Stimulated activated CD4-positive, alpha-beta T cell treated with anti-CD3 and anti-CD28 coated beads, Interleukin-15, amount 100 ng/mL, for 1 hour (primary cell): ENCODE measurements at places on chromosomes 11 and 22.

GRCh38 chr22:40414311-40414710, 43.9 kb downstream of the SGSM3 start:
- no peak for DNase-seq

GRCh38 chr11:127925475-127925874, 661.9 kb downstream of the ETS1 start:
- no peak for DNase-seq

- no peak for DNase-seq
Measured at GRCh38 chr11:67484847-67485311, 2.1 kb downstream of the AIP start.

DNA sequence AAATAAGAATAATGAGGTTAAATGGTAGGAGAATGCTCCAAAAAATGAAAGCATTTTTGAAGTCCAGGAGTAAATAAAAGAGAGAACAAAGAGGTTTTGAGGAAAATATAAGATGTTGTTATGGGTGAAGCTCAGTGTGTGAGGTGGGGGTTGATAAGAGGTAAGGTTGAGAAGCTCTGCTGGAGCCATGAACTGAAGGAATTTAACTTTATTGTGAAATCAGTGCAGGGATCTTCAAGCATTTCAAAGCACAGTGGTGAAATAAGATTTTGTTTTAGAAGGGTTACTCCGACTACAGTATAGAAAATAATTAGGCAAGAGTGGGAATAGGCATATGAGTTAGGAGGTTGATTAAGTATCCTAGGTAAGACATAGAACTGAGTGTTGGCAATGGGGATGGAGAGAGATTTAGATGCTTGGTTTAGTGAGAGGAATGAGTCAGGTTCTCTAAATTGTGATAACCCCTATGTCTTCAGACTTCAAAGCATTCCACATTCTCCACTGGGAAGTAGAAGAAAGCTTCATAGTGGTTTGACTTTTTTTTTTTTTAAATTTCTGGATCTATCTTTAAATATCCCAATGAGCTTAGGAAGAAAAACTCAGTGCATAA, 403.2 kb downstream of the AASDHPPT start:
- DNase-seq, result no peak

DNA sequence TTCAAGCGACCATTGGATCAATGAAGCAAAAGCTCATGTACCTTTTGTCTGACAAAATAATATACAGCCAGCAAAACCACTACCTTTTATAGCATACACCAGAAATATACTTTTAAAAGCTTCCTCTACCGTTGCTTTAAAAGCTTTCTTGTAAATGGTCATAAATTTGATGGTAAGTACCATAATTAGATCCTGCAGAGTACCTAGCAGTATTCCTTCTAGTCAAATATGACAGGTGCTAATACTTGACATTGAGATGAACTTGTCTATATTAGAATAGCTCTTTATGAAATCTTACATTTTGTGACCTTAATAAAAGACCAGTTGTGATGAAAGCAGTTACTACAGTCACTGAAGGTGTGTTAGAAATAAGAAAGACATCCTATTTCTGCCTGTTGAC, 340.5 kb upstream of the ANO3 start:
- no peak for DNase-seq

GRCh38 chr11:102457865-102458264, 5.3 kb upstream of the TMEM123 start:
- DNase-seq, result no peak

DNA sequence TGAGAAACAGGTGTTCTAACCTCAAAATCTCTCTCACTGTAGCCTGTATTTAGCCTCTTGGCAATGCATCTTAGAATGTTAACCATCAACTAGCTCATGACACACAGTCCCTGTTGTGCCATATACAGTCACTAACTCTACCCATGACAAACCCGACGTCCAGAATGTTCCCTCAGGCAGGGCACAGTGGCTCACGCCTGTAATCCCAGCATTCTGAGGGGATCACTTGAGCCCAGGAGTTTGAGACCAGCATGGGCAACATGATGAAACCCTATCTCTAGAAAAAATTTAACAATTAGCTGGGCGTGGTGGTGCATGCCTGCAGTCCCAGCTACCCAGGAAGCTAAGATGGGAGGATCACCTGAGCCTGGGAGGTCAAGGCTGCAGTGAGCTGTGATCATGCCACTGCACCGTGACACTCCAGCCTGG, 18.2 kb upstream of the CCDC34 start:
- no peak for DNase-seq

GRCh38 chr22:38740754-38741153, 15.0 kb downstream of the SUN2 start:
- DNase-seq, result no peak

DNA sequence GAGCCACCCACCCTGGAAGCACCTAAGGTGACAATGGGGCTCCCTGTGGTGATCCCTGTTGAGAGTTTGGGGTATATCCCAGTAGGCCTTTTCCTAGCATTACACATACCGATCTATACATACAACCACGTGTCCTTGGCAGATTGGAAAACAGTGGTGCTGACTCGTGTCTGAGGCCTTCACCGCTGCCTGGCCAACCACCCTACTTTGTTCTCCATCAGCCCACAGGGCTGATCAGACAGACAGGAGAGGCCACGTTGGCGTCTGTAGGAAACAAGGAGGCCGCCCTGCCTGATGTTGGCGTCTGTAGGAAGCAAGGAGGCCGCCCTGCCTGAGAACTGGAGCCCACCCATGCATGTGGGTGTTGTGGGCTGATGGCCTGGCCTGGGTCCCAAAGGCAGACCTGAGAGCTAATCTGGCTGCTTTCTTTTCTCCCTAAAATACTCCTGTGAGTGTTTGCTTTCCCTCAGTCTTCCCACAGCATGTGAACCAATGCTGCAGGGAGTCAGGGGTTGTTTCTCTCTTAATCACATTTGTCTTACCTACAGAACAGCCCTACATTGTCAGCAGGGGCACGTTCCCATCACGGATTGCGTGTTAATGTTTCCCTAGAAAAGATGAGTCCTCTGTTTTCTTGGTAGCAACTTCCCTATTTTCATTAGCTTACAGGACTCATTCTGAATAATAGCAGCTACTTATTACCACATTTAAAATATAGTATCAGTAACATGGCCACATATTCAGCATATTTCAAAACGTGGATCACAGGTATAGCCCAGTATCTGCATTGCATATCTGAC, 57.2 kb downstream of the SBF1 start:
- DNase-seq, result no peak

GRCh38 chr11:60700689-60701468, 1.5 kb downstream of the MS4A8 start:
- no peak for DNase-seq
